ENCODE measurements at places on chromosomes 16 and 17. TPM values are rescaled to one million over a fixed set of nuclear protein-coding genes. Genes with fewer than 3 reads are reported as not detected.
A peak's percentile ranks its signal among the peaks of the same experiment; 100 is the strongest.

- DNase-seq = no peak
Observed at GRCh38 chr17:81537343-81537855, 9.2 kb downstream of the FSCN2 start.

CES1 gene
- 35.2 TPM for polyA plus RNA-seq

TEX19 gene
- polyA plus RNA-seq = not detected

COL1A1 gene
- 391 TPM for polyA plus RNA-seq

PDILT gene
- polyA plus RNA-seq = not detected

- DNase-seq = peak; percentile 95
Observed at GRCh38 chr17:42405963-42406495, 17.0 kb downstream of the CAVIN1 start.

DNA sequence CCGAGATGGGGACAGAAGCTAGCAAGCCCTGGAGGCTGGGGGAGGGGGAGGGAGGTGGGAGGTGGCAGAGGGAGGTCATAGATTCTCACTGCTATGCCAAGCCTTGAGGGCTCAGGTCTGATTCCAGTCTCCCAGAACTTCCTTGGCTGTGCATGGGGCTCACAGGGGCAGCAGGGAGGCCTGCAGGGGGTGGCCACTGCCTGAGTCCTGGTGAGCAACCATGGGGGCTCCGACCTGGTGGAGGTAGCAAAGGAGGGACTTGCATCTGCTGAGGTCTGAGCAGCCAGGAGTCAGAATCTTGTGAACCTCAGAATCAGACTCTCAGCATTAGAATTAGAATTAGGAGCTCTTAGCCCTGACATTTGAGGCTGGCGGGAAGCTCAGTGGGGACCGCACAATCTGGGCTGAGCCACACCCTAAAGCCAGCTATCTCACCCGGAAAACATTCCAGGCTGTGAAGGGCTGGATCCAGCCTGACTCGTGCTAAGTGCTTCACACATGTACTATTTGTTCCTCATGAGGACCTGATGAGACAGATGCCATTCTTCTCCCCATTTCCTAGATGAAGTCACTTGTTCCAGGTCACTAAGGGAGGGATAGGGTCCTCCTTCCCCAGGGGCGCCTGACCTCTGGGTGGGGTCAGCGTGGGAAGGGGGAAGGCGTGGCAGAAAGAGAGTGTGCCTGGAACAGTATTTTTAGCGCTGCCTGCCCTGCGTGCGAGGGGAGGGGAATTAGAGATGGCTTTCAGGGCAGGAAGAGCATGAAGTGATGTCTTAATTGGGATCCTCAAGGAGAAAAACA, 17.3 kb upstream of the KCNJ12 start:
- DNase-seq = no peak

CTRB1 gene
- polyA plus RNA-seq = 5.7 TPM

CACNG1 gene
- polyA plus RNA-seq = 0.38 TPM

CASKIN2 gene
- 8.9 TPM for polyA plus RNA-seq

MAPT gene
- polyA plus RNA-seq = 0.51 TPM

- DNase-seq = no peak
Observed at GRCh38 chr17:50360486-50361115, 12.4 kb downstream of the MRPL27 start.

TBC1D3H gene
- 4.0 TPM for polyA plus RNA-seq
